Subcutaneous preadipocyte (primary cell): ENCODE measurements at places on chromosomes 5 and 9. TPM values are rescaled to one million over a fixed set of nuclear protein-coding genes. Genes with fewer than 3 reads are reported as not detected.

RIGI gene
- total RNA-seq: 4.8 and 7.4 TPM in 2 replicates

NINJ1 gene
- 11.0 and 11.9 TPM in 2 replicates for total RNA-seq

AHRR gene
- 21.3 and 26.4 TPM in 2 replicates for total RNA-seq

CAMK4 gene
- total RNA-seq: 5.3 and 5.5 TPM in 2 replicates

COL15A1 gene
- total RNA-seq: 2.2 and 6.8 TPM in 2 replicates

EPB41L4A gene
- 0.39 and 4.8 TPM in 2 replicates for total RNA-seq

LRRC19 gene
- total RNA-seq: not detected in 2 replicates

ZNF883 gene
- total RNA-seq: 0.73 and 2.0 TPM in 2 replicates
